ENCODE measurements at places on chromosomes 12 and 14.

- H3K4me3 ChIP-seq: no peak overlapping the region
- H3K4me1 ChIP-seq: peaks cover 5% of the 10 kb centered on the region
- peaks cover 2% of the 10 kb centered on the region for H3K36me3 ChIP-seq
- no peak overlapping the region for H3K27ac ChIP-seq
- H3K27me3 ChIP-seq: no peaks in the 10 kb centered on the region
These were observed 2.3 kb downstream of the ATXN7L3B start for GRCh38 chr12:74539765-74540526.

GRCh38 chr12:98259693-98260092, 255.7 kb upstream of the TMPO start:
- H3K4me3 ChIP-seq: no peak overlapping the region
- no peaks in the 10 kb centered on the region for H3K36me3 ChIP-seq
- DNase-seq: no peak

GRCh38 chr12:82082501-82082900, 275.7 kb downstream of the CCDC59 start:
- H3K4me3 ChIP-seq: no peak overlapping the region
- no peaks in the 10 kb centered on the region for H3K36me3 ChIP-seq
- no peaks in the 10 kb centered on the region for H3K27me3 ChIP-seq
- H3K27ac ChIP-seq: no peak overlapping the region

DNA sequence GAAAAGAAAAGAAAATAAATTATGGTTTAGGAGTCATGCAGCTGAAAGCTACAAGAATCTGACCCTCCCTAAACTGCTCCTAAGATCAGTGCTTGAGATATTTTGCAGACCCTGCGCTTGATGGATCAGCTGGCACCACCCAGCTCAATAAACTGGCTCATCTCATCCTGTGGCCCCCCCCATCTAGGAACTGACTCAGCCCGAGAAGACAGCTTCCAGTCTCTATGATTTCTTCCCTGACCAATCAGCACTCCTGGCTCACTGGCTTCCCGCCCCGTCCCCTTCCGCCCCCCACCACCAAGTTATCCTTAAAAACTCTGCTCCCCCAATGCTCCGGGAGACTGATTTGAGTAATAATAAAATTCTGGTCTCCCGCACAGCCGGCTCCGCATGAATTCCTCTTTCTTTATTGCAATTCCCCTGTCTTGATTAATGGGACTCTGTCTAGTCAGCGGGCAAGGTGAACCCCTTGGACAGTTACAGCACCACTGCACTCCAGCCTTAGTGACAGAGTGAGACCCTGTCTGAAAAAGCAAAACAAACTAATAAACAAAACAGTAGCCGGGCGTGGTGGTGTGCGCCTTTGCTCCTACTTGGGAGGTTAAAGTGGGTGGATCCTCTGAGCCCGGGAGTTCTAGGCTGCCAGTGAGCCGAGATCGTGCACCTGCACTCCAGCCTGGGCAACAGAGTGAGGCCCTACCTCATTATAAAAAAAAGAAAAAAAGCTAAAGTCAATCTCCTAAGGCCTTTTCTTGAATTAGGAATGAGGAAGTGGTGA, 24.5 kb upstream of the SPTLC2 start:
- H3K4me3 ChIP-seq: no peak overlapping the region
- H3K4me1 ChIP-seq: no peaks in the 10 kb centered on the region
- no peak overlapping the region for H3K27ac ChIP-seq
- H3K27me3 ChIP-seq: no peaks in the 10 kb centered on the region

DNA sequence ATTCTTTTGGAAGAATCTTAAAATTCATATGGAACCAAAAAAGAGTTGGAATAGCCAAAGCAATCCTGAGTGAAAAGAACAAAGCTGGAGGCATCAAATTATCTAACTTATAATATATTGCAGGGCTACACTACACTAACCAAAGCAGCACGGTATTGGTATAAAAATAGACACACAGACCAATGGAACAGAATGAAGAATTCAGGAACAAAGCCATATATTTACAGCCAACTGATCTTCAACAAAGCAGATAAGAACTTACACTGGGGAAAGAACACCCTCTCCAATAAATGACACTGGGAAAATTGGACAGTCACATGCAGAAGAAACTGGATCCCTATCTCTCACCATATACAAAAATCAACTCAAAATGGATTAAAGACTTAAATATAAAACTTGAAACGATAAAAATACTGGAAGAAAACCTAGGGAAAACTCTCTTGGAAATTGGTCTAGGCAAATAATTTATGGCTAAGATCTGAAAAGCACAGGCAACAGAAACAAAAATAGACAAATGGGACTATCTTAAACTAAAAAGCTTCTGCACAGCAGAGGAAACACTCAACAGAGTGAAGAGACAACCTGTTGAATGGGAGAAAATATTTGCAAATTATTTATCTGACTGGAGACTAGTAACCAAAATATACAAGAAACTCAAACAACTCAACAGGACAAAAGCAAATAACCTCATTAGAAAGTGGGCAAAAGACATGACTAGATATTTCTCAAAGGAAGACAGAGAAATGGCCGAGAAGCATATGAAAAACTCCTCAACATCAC, 286.3 kb downstream of the ITPR2 start:
- no peaks in the 10 kb centered on the region for H3K36me3 ChIP-seq
- no peak overlapping the region for H3K27ac ChIP-seq
- no peak overlapping the region for H3K4me3 ChIP-seq
- no peak for DNase-seq
- H3K27me3 ChIP-seq: no peaks in the 10 kb centered on the region

DNA sequence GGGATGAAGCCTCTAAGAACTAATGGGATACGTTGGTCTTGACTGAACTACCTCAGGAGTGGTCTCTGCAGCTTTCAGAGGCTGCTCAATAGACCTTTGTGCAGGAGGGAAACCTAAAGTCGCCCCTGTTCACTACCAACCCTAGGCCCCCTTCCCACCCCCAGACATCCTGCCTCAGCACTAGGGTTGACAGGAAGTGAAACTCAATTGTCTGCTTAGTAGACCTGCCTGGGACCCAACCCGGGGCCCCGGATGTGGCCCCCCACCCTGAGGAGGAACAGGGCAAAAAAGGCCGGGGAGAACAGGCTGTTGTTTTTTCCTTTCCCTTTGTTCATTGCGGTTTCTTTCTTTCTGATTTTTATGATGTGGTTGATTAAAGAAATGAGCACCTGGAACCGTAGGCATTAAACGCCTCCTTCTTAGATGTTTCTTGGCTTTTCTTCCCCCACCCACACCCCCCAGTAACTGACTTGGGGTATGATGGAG, 1.6 kb upstream of the DGKA start:
- no peak for DNase-seq
- no peaks in the 10 kb centered on the region for H3K27me3 ChIP-seq
- peaks cover 17% of the 10 kb centered on the region for H3K4me1 ChIP-seq
- no peak overlapping the region for H3K4me3 ChIP-seq
- no peaks in the 10 kb centered on the region for H3K36me3 ChIP-seq
- H3K27ac ChIP-seq: no peak overlapping the region

GRCh38 chr14:90503582-90503981, 106.8 kb downstream of the CALM1 start:
- peaks cover 30% of the 10 kb centered on the region for H3K4me1 ChIP-seq
- no peak overlapping the region for H3K27ac ChIP-seq
- H3K27me3 ChIP-seq: no peaks in the 10 kb centered on the region
- no peak overlapping the region for H3K4me3 ChIP-seq

DNA sequence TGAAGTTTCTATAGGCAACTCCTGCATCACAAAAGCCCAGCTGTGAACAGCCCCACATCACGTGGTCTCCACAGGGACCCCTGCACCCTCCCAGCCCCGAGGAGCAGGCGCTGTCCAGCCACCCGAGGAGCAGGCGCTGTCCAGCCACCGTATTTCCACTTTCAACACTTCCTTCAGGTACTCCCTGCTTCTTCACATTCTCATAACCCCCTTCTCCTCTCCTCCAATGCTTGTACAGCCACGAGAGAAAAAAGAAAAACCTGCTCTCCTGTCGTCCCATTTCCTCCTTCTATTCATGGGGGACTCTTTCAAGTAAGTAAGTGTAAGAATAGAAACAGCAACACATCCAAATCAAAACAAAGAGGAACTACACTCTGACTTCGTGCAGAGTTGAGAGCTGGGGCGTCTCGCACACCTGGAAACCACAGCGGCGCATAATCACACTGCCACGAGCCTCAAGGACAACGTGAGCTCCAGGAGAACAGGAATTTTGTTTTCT, 11.9 kb downstream of the CDC42BPB start:
- H3K36me3 ChIP-seq: peaks cover 13% of the 10 kb centered on the region
- H3K4me3 ChIP-seq: no peak overlapping the region
- no peak overlapping the region for H3K27ac ChIP-seq

- H3K4me3 ChIP-seq: no peak overlapping the region
- peaks cover 6% of the 10 kb centered on the region for H3K4me1 ChIP-seq
- H3K36me3 ChIP-seq: no peaks in the 10 kb centered on the region
- no peak overlapping the region for H3K27ac ChIP-seq
- no peaks in the 10 kb centered on the region for H3K27me3 ChIP-seq
- DNase-seq: peak; percentile 70
These were observed 48.1 kb upstream of the BCL11B start for GRCh38 chr14:99320105-99320572.

DNA sequence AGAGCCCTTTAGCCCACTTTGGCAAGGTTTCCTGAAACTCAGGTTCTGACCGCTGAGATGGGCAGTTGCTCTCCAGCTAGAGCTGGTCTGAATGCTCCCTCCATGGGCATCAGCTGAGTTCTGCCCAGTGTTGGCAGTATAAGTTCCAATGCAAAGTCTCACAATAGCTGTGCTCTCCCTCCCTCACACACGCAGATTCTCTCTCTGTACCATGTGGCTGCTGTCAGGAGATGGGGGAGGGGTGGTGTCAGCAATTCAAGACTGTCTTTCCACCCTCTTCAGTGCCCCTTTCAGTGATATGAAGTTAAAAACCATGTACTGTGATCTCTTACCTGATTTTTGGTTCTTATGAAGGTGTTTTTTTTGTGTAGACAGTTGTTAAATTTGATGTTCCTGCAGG, 164.3 kb upstream of the PLEKHA5 start:
- H3K27ac ChIP-seq: no peak overlapping the region
- H3K27me3 ChIP-seq: no peaks in the 10 kb centered on the region
- DNase-seq: no peak
- H3K4me1 ChIP-seq: peaks cover 3% of the 10 kb centered on the region

GRCh38 chr14:55540847-55541773, 38.9 kb upstream of the KTN1 start:
- no peaks in the 10 kb centered on the region for H3K27me3 ChIP-seq
- H3K27ac ChIP-seq: no peak overlapping the region
- no peak overlapping the region for H3K4me3 ChIP-seq
- H3K36me3 ChIP-seq: no peaks in the 10 kb centered on the region
- H3K4me1 ChIP-seq: peaks cover 9% of the 10 kb centered on the region
- no peak for DNase-seq

DNA sequence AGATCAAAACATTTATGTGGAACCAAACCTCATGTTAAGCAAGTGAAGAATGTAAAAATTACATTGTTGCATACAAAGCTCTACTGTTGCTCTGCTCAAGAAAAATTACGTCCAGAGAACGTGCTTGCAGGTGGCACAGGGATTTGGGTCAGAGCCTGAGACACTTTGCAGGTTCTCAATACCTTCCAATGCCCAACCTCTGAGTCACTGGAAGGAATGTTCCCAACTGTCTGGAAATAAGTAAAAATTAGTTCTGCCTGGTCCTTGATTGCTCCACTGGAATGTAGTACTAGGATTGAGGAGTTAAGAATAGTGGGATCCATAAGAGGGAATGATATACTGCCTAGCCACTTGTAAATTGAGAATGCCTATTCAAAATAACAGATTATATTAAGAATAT, 2.8 kb upstream of the IFNG start:
- H3K4me3 ChIP-seq: no peak overlapping the region
- H3K27me3 ChIP-seq: no peaks in the 10 kb centered on the region
- no peak overlapping the region for H3K27ac ChIP-seq
- DNase-seq: peak; percentile 43
- no peaks in the 10 kb centered on the region for H3K4me1 ChIP-seq

GRCh38 chr12:80692114-80692513, 15.3 kb upstream of the MYF6 start:
- H3K36me3 ChIP-seq: no peaks in the 10 kb centered on the region
- no peaks in the 10 kb centered on the region for H3K4me1 ChIP-seq
- no peaks in the 10 kb centered on the region for H3K27me3 ChIP-seq
- no peak overlapping the region for H3K27ac ChIP-seq
- H3K4me3 ChIP-seq: no peak overlapping the region
- DNase-seq: no peak

DNA sequence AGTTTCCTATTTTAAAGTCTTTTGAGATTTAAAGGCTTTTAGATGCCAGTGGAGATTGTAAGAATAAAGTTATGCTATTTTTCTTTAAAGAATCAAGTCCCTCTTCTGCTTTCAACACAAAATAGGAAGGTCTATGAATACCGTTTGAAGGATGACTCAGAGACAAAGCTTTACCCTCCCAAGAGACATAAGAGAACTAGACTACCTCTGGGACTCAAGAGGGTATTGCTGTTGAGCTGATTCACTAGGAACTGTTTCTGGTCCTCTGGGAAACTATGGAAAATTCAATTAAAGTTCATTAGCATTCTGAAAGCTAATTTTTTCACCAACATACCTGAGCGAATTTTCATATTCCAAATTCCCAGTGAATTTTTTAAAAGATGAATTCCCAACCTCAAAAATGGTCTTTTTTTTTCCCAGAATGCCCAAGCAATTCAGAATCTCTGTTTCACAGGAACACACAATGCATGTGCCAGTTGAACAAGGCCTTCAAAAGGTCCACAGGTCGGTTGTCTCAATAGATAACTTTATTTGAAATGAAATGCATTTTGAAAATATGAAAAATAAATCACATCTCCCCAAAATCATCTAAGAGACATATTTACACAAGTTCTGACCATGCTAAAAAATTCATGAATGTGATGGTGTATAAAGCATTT, 6.5 kb downstream of the PHLDA1 start:
- H3K27ac ChIP-seq: no peak overlapping the region
- H3K4me1 ChIP-seq: peaks cover 6% of the 10 kb centered on the region
- peak; percentile 49 for DNase-seq
- H3K36me3 ChIP-seq: no peaks in the 10 kb centered on the region
- no peaks in the 10 kb centered on the region for H3K27me3 ChIP-seq
- H3K4me3 ChIP-seq: no peak overlapping the region

DNA sequence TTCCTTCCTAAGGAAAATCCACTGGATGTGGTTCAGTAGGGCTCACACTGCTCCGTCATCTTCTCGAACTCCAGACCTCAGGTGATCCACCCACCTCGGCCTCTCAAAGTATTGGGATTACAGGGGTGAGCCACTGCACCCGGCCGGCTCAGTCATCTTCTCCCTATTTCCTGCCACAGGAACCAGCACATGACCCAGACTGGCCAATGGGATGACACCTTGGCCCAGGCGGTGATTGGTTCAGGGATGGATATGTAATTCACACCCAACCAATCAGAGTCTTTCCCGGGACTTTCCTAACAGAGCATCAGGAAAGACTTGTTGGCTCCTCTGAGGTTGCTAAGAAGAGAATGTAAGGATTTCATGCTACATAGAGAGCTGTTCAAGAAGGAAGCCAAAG, 19.2 kb upstream of the C12orf76 start:
- H3K36me3 ChIP-seq: no peaks in the 10 kb centered on the region
- H3K27ac ChIP-seq: no peak overlapping the region
- no peaks in the 10 kb centered on the region for H3K27me3 ChIP-seq
- H3K4me1 ChIP-seq: no peaks in the 10 kb centered on the region
